ENCODE measurements at places on chromosomes 7 and 10.

DNA sequence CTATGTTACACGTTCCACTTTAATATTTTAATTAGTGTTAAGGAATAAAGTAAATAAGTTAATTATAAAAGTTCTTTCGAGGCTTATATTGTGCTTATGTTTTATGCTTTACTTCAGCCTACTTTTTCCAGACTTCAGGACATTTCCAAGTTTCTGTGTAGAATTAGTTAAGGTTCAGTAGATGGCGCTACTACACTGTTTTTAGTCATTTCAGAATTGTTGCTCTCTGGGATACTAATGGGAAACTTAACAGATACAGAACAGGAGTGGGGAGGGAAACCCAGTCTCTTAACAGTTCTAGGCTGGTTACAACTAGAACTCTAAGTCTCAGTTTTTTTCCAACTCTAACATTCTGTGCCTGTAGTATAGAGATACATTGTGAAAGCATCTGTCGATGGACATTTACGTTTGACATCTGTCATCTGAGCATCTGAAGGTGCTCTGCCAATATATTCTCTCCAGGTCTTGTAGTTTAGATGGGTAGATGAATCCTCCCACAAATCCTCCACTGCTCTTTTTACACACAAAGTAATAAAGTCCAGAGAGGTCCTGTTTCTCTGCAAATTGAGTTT is 56.8 kb upstream of the FAM171A1 start:
- no peak for DNase-seq

DNA sequence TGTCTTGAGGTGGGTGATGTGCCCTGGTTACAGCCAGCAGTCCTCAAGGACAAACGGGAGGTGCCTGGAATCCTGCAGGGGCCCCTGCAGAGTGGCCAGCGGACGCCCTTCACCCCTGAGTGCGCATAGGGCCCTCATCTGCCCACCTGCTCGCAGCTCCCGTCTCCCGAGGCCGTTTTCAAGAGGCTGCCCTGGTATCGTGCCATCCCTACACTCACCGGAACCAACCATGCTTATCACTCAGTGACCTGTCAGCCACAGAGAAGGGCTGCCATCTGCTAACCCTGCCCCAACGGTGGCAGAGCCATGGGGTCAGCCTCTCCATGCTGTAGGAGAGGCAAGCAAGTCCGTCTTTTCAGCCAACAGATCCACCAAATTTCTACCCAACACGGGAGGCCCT is 122.0 kb downstream of the FAM53B start:
- no peak for DNase-seq

GRCh38 chr7:120114626-120115025 is 158.3 kb upstream of the KCND2 start:
- DNase-seq: no peak

GRCh38 chr10:81953420-81953819 is 78.4 kb downstream of the NRG3 start:
- no peak for DNase-seq

GRCh38 chr7:30117896-30118295 is 16.9 kb upstream of the MTURN start:
- DNase-seq: no peak

Data from activated CD8-positive, alpha-beta memory T cell treated with anti-CD3 and anti-CD28 coated beads for 4 hours (primary cell).